Stimulated activated CD4-positive, alpha-beta T cell treated with anti-CD3 and anti-CD28 coated beads, Interleukin-1b, Interleukin-23, amount 100 ng/mL, for 1 hour (primary cell): ENCODE measurements at places on chromosomes 5 and 9.

GRCh38 chr9:87386490-87387025 lies 111.1 kb upstream of the DAPK1 start:
- DNase-seq = no peak

GRCh38 chr5:107615299-107615817 lies 55.4 kb downstream of the EFNA5 start:
- no peak for DNase-seq

GRCh38 chr5:178067755-178068154 lies 45.6 kb upstream of the N4BP3 start:
- no peak for DNase-seq

- no peak for DNase-seq
Measured at GRCh38 chr5:154010660-154011059, 28.1 kb downstream of the FAM114A2 start.

- DNase-seq = no peak
Measured at GRCh38 chr9:92482329-92482728, at the start of gene ASPN. TSS of gene ASPN (minus strand) at chr9:92482506.

DNA sequence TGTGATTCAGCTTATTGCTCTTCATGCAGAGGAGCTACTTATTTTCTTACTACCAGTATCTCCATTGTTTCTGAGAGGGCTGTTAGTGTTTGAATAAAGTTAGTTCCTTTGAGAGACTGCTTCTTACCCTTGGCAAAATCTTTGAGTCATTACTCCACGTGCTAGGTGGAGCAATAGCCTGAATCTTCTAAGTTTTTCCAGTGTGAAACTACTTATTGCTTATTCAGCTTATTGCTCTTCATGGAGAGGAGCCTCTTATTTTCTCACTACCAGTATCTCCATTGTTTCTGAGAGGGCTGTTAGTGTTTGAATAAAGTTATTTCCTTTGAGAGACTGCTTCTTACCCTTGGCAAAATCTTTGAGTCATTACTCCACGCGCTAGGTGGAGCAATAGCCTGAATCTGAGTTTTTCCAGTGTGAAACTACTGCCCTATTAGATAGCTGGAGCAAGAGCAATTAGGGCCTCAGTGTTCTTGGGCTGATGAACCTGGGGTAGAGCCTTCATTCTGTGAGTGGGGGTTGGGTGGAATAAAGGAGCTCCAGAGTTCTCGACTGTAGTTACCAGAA lies 41.9 kb downstream of the GPBP1 start:
- DNase-seq = no peak

DNA sequence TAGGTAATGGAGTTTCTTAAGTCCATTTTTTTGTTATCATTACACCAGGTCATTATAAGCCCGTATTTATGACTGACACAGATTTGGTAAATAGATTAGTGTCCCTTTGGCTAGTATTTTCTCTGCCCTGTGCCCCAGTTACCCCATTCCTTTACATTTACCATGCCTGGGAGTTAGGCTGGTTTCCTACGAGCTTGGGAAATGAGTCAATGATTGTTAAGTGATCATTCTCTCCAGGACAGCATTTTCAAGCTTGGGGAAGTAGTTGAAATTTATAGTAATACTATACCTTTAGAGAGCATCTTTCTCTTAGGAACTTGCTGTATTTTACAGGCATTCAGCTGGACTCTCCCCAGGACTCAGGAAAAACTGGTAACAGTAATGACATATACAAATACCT lies 573.1 kb downstream of the TLE4 start:
- DNase-seq = no peak

GRCh38 chr9:441126-441525 lies 226.5 kb downstream of the DOCK8 start:
- DNase-seq = no peak

DNA sequence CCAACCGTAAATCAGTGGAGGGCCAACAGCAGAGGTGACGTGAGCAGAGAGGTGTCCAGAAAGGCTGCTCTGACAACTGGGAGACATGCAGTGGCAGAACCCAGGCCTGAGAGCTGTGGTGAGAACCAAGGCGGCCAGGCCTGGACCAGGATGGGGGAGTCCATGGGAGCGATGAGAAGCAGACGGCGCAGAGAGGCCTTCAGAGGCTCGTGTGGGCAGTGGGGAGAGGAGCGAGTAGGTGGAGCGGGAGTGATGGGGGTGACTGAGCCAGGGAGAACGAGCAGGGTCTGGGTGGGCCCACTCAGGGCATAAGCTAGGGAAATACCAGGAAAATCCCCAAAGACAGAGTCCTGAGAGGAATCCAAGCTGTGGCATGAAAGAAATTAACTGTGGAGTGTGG lies 7.9 kb upstream of the IL3 start:
- no peak for DNase-seq

- no peak for DNase-seq
Measured at GRCh38 chr5:132099905-132100304, 26.3 kb downstream of the CSF2 start.

DNA sequence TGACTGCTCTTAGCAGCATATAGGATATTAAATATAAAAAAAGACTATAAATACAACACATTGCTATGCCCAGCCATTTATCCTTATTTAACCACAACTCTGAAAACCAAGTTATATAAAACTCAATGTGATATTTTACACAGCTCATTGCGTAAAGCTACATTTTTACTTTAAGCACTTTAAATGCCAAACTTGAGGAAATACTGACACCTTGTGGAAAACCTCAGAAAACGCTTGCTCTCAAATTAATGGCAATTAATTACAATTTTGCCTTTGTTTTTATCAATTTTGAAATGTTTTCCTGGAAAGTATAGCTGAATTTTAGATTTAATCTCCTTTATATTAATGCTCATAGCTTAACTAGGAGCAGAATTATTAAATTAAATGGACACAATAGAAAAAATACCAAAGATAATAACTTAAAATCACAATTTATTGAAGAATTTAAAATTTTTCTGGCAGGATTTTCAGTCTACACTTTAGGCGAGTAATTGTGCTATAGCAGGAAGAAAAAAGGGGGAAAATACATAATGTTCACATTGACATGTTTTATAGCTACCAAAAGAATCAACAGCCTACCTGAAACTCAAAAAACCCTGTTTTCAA lies 25.2 kb upstream of the PLAC8L1 start:
- DNase-seq = no peak

DNA sequence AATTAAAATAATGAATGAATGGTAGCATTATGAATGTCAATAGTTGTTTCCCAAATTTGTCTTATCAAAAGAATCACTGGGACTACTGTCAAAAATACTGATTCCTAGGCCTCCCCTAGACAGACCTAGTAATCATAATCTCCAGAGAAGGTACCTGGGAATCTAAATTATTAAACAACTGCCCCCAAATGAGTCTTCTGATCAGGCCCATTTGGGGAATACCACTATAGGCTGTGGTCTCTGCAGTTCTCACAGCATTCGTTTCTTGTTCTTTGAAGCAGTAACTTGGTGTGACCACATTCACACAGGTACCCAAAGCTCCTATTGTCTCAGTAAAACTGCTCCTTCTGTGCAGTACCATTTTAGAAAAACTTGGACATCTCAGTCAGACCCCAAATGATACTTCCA lies 230.9 kb downstream of the PIK3R1 start:
- no peak for DNase-seq

DNA sequence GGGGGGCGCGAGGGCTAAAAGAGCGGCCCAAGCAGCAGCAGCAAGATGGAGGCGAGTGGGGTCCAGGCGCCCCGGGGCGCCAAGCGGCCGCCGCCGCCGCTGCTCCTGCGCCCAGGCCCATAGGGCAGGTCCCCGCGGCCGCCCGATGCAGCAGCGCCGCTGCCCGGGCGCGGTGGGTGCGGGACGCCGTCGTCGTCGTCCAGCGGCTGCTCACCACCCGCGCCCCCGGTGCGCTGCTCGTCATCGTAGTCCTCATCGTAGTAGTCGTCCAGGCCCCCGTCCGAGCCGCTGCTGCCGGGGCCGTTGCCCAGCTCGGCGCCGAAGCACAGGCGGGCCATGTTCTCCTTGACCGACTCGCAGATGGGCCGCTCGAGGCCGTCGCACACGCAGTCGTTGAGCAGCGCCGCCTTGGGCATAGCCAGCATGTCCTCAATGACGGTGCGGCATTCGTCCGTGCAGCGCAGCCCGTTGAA lies 1.5 kb downstream of the GAS1 start:
- no peak for DNase-seq

GRCh38 chr9:68781928-68782327 lies 76.9 kb downstream of the PIP5K1B start:
- no peak for DNase-seq

DNA sequence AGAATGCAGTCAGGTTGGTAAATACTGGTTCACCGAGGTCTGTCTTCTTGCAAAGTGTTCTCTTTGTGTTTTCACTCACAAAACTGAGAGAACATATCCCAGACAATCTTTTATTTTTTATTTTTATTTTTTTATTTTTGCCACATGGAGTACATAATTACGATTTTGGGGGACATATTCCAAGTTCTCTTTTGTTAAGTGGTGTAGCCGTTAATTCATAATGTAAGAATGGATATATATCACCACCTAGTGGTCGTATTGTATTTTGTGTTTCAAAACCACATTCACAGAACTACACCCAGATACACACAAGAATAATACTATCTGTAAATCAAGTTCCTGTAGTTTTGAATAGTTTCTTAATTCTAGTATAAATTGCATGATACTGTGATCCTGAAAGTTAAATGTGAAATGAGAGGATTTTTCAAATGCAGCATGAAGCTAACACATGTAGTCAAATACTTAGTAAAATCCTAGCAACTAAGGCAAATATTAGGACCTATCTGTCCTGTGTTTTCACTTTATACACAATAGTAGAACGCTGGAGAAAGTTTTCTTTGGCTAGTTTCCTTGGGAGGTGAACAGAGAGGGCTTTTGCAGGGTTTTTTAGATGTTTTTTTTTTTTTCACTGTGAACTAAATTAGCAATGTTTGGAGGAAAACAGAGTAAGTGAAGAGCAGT lies 92.7 kb downstream of the VCAN start:
- no peak for DNase-seq

DNA sequence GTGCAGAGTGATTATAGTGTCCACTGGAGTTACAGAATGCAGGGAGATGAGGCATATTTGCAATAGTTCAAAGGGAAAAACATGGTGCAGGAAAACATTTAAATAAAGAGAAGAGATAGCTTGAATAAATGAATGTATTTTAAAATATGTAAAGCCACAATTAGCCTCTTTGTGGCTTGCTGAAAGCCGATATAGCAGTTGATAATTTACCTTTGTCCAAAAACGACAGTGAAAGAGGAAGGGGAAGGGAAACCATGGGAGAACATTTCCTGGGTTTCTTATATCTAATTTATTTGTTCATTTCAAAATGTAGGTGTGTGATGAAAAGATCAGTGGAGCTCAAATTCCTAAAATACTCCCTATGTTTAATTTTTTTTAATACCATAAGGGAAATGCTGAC lies 156.1 kb downstream of the DENND1A start:
- DNase-seq = no peak

GRCh38 chr5:691817-692528 lies 1.2 kb downstream of the TPPP start:
- DNase-seq = no peak

- no peak for DNase-seq
Measured at GRCh38 chr5:163846512-163846911, 341.1 kb downstream of the MAT2B start.

- no peak for DNase-seq
Measured at GRCh38 chr5:113694576-113694975, 181.1 kb downstream of the YTHDC2 start.

GRCh38 chr5:669111-669841 lies 23.9 kb downstream of the TPPP start:
- DNase-seq = peak; percentile 31

DNA sequence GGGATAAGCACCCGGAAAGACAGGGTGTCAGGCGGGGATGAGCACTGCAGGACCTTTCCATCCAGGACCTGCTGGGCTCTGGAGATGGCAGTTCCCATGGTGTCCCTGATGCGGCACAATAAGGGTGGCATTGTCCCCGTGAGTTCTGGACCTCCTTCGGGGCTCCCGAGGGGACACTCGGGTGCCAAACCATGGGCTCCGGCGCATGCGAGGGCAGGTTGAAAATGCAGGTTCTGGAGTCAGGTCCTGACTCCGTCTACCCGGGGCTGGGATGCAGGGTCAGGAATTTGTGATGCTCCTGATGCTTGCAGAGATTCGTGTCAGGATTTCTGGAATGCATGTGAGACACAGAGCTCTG lies 682 bp downstream of the FCN2 start:
- DNase-seq = no peak
